ENCODE measurements at places on chromosomes 13 and 19.

- DNase-seq, result no peak
Measured at GRCh38 chr13:26813980-26814348, 53.4 kb upstream of the GPR12 start.

GRCh38 chr19:2824129-2824528 is 4.5 kb downstream of the ZNF554 start:
- no peak for DNase-seq

DNA sequence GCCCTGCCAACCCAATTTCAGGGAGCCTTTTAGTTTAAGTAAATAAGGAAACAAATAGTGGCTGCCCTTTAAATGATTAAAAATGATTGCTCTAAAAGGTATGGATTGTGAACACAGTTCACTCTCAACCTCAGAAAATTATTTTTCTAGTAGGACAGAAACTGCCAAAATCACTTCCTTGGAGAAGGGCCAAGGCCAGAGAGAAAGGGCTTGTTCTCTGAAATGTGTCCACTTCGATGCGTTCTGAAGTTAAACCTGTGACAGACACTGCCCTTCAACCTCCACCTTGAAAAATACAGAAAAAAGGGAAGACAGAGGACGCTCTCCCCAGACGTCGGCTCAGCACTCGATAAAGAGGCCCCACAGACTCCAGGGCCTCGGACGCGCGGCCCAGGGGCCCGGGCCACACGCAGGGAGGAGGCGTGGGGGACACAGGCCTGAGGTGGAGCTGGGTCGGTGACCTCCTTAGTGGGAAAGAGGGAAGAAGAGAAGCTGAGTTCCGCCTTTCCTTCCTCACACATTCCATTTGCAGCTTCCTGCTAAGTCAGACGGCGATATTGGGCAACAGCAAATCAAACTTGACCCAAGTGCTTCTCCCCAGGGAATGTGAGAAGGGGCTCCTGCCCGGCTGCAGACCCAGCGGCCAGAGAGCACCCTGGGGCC is 63.6 kb downstream of the RASA3 start:
- no peak for DNase-seq

DNA sequence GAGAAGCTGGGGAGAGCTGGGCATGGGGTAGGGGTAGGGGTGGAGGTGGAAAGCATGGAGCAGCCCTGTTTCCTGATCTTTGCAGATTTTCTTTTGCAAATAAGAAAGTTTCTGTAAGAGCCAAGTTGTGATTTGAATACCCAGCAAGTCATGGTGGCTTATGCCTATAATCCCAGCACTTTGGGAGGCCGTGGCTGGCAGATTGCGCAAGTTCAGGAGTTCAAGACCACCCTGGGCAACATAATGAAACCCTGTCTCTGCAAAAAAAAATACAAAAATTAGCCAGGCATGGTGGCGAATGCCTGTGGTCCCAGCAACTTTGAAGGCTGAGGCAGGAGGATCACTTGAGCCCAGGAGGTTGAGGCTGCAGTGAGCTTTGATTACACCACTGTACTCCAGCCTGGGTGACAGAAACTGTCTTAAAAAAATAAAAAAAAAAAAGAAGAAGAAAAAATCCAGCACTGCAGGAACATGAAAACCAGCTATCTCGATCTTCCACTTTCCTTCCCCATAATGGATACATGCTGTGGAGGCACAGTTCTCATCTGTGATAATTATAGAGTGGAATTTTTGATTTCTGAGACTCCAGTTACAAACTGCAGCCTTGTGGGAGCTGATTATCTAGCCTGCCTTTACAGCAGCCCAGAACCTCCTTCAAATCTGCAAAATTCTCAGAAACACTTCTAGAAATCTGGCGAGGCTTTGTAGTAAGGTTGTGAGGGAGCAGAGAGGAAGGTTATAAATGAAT is 12.1 kb upstream of the TEX26 start:
- DNase-seq, result no peak

DNA sequence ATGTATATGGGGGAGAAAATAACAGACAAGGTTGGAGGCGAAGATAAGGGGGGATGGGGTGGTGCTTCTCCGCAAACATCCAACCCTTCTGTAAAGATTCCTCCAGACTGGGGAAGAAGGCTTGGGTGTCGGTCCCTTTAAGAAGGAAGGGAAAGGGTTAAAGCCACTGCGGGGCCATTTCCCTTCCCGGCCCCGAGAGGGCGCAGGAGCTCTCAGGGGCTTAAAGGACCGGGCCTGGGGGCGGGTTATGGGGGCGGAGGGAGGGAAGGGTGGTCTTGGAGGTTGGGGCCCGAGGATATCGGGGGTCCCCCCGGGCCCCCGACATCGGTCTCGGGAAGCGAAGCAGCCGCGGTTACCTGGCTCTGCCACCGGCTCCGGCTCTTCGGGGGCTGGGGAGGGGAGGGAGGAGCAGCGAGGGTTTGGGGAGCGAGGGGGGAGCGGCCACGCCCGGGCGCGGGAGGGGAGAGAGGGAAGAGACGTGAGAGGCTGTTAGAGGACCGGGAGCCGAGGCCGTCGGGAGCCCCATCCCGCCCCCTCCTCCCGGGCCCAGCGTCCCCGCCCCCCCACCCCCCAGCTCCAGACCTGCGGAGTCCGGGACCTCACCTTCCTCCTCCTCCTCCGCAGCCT is 2.8 kb downstream of the TNNT1 start:
- no peak for DNase-seq

DNA sequence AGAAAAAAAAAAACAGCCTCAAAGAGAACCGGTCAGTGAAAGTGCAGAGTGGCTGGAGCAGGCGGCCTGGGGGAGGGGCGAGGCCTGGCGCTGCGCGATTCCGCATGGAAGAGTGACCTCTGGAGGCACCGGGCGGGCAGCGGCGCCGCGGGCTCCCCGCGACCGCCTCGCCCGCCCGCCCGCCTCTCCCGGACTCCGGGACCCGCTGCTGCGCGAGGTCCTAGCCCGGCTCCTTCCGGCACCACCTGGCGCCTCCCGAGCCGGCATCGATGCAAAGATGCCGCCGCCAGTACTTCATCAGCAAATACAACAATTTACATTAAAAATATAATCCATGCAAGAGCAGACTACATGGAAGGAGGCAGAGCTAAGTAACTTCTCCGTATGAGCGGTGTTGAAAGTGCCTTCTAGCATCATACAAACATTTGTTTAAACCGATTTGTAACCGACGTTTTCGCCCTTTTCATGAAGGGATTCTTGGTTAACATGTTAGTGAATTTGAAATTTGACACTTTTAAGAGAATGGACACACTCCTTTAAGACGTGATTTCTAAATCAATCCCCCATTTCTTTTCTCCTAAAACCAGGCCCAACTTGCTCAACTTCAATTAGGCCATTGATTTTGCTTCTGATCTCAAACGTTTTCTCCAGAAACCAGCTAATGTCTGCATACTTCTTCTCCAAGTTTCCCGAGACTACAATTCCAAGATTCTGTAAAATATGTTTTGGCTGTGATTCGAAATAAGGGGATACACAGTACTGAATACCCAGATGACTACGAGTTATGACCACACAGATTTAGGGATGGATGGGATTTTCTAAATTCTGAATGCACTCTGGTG is 2.1 kb downstream of the EFNB2 start:
- DNase-seq, result no peak

DNA sequence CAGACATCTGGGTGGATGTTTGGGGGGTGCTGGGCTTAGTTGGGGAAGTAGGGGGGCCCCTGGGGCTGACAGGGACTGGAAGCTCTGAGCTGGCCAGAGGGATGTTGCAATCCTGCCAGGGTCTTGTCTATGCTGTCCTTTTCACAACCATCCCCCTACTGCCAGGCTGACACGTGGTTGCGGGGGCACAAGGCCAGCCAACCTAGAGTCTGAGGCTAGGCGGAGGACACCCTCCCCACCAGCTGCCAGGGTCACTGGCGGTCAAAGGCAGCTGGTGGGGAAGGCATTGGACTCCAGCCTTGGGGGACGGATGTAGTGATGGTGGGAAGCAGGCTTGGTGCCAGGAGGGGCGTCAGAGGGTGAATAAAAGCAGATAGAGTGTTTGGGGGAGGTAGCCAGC is 1.6 kb upstream of the APOC1 start:
- no peak for DNase-seq

- no peak for DNase-seq
Measured at GRCh38 chr13:42485272-42485671, 88.7 kb upstream of the TNFSF11 start.

DNA sequence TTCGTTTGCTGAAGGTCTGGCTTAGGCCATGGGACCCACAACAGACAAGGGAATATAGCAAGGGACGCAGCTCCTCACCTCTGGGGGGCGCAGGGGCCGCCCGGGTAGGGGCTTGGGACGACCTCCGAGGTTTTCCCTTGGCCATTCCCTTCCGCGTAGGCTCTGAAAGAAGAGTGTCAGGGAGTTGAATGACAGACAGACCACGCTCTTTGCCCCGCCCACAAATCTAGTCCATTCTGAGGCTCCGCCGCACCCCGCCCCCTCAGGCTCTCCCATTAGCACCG is 11.4 kb upstream of the ZNF414 start:
- DNase-seq, result no peak

DNA sequence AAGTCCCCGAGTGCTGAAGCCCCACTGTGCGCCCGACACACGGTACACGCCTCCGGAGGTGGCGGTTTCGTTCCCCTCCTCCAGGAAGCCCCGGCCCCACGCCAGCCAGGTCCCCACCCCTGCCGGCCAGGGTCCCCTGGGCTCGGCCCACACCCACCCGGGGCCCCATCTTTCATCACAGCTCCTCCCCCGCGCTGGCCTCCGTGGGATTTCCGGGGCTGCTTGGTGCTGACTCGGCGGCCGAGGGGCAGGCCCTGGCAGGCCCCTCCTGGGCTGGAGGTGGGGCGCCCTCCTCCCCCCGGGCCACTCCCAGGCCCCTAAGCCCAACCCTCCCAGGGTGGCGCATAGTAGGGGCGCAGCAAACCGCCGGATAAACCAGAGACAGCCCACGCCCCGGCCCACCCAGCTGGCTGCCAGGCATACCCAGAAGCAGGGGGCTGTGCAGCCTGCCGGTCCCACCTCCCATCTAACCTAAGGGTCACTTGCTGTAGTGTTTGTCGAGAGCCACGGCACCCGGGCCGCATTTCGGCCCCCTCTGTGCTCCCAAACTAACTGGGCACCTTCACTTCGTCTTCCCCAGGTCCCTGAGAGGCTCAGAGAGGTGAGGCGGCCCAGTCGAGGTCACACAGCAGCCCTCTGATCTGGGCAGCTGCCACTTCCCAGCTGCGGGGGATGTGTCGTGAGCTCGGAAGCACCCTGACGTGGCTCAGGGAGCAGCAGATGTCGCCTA is 6.6 kb downstream of the ZBTB7A start:
- DNase-seq, result no peak

DNA sequence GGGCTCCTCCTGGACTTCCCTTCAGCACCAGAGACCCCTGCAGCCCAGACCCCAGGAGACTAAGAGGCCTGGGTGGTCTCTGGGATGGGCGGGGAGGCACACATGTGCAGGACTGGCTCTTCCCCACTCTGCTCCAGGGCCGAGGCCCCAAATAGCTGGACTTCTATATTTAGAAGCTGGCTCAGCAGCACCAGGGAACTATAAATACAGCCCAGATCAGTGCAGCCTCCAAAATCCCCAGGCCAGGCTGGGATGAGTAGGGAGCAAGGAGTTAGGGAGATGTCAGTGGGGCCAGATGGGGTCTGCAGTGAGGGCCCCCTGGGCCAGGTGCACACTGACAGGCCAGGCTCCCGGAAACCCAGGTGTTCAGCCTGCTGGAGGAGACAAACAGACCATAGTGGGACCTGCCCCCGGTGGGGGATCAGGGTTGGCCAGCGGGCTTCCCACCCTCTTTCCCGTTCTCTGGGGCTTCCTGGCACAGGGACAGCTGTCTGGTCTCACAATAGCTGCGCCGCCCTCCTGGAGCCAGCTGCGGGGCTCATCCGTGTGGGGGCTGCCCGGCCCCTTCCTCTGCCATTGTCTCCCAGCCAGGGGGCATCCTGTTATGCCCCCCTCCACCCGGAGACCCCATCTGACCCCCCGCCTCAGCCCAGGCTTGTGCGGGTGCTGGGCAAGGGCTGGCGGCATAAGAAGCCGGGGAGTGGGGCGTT is 5.5 kb upstream of the ADGRE5 start:
- no peak for DNase-seq

- DNase-seq, result no peak
Measured at GRCh38 chr19:38952395-38953165, 21.8 kb downstream of the MRPS12 start.

- DNase-seq, result peak; percentile 64
Measured at GRCh38 chr19:3721131-3721886, 13.1 kb downstream of the TJP3 start.

- no peak for DNase-seq
Measured at GRCh38 chr13:99969919-99970650, 1.5 kb downstream of the ZIC5 start.

- peak; percentile 6 for DNase-seq
Measured at GRCh38 chr13:28805193-28805819, 14.8 kb upstream of the MTUS2 start.

DNA sequence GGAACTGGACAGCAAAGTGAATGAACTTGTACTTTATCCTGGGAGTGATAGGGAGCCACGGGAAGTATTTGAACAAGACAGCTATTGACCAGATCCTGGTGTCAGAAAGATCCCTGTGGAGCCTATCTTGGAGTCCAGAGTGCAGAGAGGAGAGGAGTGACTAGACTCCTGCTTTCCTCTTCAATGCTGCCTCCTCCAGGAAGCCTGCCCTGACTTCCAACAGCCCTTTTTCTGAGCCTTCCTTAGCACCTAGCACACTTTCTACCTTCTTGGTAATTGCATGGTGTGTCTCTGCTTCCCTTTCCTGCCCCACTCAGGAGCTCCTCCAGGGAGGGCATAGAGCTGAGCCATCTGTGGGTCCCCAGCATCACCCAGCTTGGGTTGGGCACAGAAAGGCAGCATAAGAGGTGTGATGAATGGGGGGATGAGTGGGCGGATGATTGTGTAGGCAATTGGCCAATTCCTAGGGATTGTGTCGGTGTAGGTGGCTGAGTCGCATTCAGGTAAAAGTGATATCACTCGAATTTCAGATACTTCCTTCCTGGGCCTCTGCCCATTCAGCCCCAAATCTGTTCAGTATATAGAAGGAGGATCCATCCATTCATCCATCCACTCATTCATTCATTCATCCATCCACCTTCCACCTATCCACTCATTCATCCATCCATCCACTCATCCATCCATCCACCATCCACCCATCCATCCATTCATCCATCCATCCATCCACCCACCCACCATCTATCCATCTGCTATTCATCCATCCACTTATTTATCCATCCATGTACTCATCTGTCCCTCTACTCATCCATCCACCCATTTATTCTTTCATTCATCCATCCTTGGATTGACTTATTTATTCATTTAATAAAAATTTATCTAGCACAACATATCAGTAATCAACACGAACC is 26.9 kb downstream of the CYP4F22 start:
- no peak for DNase-seq

DNA sequence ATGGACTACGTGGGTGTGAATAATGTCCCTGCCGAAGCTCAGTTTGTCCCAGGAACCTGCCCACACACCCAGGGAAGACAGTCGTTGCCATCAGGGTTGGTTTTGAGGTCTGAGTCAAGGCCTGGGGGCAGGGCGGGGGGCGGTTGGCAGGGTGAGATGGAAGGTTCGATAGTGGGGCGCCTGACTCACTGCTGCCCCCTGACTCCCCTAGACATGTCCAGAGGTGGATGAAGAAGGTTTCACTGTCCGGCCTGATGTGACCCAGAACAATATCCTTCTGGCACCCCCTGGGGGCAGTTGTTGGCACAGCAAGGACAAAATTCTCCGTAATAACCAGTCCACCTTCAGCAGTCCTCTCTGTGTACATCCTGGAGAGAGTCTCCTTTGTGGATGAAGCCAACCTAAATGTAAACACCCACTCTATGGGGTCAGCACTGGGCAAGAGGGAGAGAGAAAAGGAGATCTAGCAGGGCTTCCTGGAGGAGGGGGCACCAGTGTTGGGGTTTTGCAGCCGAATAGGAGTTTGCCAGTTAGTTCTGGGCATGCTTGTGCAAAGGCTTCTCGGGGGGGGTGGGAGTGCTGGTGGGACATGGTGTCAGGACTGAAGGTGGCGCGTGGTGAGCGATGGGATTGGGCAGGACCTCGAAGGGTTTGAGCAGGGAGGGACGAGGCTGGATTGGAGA is 19.6 kb upstream of the B3GNT3 start:
- no peak for DNase-seq
